Stimulated activated CD8-positive, alpha-beta memory T cell treated with anti-CD3 and anti-CD28 coated beads, Interleukin-7, amount 100 ng/mL, for 4 hours (primary cell): ENCODE measurements at places on chromosomes 7 and 10.

DNA sequence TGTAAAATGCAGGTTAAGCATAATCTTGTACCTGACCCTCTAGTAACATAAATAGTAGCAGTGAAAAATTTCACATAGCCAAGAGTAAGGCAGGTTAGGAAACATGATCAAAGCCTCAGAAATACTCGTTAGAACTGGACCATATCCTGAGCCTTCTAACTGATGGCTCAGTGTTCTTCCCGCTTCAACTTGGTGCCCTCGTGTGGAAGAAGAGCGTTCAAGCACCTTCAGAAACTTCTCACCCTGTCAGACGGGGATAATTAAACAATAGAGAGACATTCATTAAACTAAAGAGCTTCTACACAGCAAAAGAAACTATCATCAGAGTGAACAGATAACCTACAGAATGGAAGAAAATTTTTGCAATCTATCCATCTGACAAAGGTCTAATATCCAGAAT is 124.5 kb downstream of the MYOF start:
- DNase-seq: no peak

DNA sequence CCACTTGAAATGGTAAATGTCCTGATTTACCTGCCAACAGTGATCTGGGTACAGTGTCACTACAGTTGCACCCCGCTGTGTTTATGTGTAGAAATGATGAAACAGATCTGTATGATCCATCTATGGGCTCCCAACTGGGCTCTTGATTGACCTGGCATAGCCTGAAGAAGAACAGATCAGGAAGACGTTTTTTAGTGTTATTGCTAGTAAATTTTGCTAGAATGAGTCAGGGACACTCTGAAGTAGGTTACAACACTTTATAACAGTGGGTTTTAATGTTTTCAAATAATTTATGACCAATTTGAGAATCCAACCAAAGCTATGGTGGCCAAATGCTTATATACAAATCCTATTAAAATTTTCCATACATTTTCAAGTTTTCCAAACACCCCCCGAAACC is 110.3 kb downstream of the DKK1 start:
- DNase-seq: no peak

DNA sequence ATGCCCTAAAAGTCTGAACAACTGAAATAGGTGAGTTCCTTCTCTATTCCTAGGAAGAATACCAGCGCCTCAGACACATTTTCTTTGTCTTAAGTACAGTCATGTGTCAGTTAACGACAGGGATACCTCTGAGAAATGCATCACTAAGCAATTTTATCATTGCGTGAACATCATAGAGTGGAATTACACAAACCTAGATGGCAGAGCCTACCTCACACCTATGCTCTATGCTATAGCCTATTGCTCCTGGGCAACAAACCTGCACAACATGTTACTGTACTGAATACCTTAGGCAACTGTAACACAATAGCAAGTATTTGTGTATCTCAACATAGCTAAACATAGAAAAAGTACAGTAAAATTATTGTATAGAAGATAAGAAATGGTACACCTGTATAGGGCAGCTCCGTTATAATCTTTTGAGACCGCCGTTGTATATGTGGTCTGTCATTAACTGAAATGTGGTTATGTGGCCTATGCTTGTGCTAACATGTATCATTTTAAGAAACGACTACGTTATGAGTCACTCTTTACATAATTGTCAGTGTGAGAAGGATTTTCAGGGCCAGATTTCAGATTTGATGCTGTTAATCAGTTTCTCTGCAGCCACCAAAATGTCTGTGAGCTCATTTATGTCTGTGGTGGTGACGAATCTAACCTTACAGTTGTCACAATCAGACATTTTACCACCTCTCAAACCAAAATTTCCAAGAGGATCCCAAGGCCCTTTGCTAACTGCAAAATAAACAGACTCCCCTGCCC is 66.1 kb upstream of the STK17A start:
- no peak for DNase-seq

DNA sequence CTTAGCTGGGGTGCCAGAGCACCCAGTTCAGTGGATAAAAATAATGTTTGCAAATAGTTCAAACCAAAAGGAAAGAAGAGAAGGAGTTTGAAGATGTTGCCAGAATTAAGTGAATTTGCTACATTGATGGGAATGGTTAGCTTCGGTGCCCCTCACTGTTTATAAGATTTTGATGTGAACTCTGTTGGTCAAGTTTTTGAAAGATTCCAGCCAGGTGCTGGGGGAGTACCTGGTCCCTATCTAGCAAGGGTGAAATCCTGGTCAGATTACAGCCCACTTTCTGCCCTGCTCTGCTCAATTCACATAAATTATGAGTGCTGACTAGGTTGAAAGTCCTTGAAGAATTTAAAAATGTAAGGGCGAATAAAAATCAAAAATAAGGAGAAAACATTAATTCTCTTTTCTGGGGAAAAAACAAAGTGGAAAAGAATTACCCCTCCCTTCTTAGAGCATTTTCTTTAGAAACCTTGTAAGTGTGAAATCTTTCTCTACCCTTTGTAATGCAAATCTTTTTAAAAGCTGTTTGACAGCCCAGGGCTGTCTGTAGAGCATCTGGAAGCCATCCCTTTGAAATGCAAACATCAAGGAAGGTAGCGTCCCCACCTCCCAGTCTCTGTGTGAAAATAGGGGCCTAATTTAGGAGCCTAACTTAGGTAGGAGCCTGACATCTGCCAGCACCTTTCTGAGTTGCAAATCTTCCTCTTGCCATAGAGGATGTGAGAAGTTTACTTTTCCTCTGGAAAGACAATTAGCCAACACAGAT is 1.4 kb upstream of the GIMAP5 start:
- no peak for DNase-seq

DNA sequence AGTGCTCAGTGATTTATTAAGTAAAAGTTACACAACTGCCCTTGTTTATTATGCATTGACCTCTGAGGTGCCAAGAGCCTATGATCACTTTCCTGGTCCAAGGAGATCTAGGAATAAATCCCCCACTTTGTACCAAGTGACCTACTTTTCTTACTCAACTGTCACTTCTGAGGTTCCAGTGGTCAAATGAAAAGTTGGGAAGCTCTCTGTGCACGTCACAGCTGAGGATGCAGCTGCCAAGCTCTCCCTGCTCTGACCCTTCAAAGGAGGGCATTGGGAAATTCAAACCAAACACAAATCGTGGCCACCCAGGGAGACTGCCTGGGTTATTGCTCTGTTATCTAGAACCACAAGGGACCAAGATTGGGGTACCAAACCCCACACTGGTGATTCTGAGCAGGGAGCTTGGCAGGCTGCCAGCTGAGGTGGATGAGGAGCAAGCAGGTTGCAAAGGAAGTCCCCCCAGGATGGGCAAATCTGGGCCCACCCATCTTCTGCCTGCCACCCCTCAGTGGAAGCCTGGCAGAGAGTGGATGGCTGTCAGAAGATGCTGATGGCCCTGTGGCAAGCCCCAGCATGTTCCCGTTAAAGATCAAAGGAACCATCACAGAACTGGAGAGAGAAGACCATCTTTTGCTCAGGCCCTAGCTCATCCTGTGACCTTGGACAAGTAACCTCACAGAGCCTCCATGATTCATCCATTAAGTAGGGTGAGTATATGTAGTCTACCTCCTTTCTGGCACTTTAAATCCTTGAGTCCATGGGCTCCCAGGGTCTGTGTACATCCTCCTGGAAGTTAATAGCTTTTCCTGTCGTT is 106.8 kb downstream of the PPP1R3C start:
- DNase-seq: no peak

DNA sequence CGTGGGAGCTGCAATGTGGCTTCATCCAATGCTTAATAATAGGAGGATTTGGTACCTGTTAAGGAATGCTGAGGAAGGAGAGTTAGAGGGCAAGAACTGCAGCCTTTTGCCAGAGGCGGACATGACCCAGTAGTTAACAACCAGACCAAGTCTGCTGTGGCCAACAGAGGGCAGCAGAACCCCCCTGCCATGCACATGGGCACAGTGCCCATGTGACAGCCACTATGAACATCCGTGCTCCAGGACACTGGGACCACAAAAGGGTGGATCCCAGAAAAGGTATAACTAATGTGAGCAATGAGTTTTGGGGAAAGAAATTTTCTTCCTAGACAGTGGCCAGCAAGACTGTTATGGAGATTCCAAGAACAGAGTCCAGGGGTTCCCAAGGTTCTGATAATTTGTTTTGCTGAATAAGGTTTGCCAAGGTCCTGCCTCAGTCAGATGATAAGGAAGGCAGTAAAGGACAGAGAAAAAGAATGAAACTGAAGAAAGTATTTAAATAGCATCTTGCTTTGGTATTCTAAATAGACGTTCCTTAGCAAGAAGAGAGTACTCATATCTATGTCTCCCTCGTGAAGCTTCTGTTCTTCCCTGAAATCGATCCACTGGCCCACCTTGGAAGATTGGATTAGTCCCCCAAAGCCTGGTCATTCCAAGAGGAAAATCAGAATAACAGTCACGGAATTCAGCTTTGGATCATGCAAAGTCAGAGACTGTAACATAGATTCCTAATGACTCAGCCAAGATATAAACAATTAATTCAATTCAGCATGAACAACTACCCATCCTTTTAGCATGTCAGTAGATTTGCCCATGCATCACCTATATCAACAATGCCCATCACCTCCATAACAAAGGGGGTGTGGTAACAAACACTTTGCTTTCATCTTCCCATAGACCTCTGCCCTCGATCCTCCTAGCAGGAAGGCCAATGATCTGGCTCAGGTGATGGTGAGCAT is 56.0 kb downstream of the LGI1 start:
- DNase-seq: no peak

DNA sequence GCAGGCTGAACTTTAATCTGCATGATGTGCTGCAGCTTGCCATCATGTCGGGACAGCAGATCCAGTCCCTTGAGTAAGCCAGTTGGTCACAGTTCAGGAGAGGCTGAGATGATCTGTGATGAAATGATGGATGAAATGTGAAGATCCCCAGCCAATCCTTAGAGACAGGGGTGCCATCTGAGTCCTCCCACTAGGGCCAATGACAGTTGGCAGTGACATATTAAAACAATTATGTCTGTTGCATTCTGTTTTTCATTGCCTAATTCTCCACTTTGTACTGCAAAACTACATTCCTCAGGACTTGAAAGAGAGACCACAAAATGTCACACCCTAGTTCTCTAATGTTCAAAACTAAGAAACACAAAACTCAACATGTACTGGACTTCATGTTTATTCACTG is 66.3 kb upstream of the CAV2 start:
- DNase-seq: no peak

GRCh38 chr10:4067931-4068561 is 283.0 kb upstream of the KLF6 start:
- no peak for DNase-seq

DNA sequence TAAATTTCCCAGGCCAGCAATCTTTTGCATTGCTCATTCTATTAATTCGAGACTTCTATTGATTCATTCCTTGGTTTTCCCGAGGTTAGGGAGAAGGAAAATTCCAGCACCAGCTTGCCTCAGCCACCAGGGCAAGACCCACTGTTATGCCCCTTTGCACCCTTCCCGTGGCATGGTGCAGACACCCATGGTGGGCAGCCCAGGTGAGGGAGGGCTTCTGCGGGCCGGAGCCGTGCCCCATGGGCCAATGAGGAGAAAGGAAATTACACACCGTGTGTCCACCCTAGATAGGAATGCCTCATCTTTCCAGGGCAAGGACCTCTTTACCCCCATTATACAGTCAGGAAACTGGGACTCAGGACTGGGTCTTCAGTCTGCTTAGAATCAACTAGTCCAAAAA is 4.5 kb upstream of the GRID1 start:
- DNase-seq: no peak

GRCh38 chr10:79336739-79337138 is 10.5 kb upstream of the PPIF start:
- no peak for DNase-seq

DNA sequence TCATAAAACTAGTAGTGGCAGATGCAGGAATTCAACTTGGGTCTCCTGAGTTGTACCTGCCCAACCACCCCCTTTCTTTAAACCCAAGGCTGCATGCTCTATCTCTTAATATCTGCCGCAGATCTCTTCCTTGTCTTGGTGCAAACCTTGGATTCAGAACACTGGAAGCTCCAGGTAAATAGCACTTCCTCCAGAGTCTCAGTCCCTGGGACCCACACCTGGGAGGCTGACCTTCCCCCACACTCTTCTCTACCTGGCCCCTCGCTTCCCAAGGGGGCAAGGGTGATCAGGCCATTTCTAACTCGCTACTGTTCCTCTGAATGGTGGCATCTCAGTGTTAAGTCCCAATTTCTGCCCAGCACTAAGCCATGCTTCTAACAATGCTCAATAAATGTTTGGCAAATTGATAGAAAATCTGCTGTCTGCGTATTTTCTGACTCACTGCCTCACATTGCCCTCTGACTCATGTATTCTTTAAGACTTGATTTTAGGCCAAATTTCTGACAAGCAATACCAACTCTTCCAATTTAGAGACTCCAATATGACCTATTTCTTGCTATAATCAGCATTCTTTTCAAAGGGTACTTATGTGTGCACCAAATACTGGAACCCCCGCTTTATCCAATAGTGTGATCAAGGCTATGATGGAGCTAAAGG is 68.0 kb upstream of the PPP1R3C start:
- no peak for DNase-seq

GRCh38 chr10:33201056-33201780 is 133.2 kb downstream of the NRP1 start:
- DNase-seq: no peak

GRCh38 chr7:47574482-47575329 is 7.2 kb downstream of the TNS3 start:
- DNase-seq: no peak
